Natural killer cell (primary cell): ENCODE measurements at places on chromosomes 7 and 10. TPM values are rescaled to one million over a fixed set of nuclear protein-coding genes. Genes with fewer than 3 reads are reported as not detected.

IMPDH1 gene
- total RNA-seq, result 94.1 TPM

SKIDA1 gene
- not detected for total RNA-seq

UCN3 gene
- not detected for total RNA-seq

SAMD9L gene
- total RNA-seq, result 62.4 TPM

CPEB3 gene
- total RNA-seq, result 5.4 TPM

MMP21 gene
- 0.35 TPM for total RNA-seq

PRF1 gene
- 1,641 TPM for total RNA-seq

ARHGEF5 gene
- total RNA-seq, result 2.1 TPM

ANKRD22 gene
- not detected for total RNA-seq

CRHR2 gene
- total RNA-seq, result not detected

EXOC4 gene
- total RNA-seq, result 148 TPM

PSMG3 gene
- total RNA-seq, result 19.0 TPM

HNRNPF gene
- total RNA-seq, result 125 TPM

TCAF2 gene
- 8.0 TPM for total RNA-seq

DDC gene
- not detected for total RNA-seq

GATA3 gene
- 68.8 TPM for total RNA-seq

VWDE gene
- 0.09 TPM for total RNA-seq

ASB10 gene
- total RNA-seq, result not detected

FAM221A gene
- total RNA-seq, result 6.9 TPM

ELOVL3 gene
- total RNA-seq, result not detected

TMEM273 gene
- total RNA-seq, result 46.3 TPM

SPDYE9 gene
- total RNA-seq, result not detected

OPALIN gene
- total RNA-seq, result not detected

EGFR gene
- total RNA-seq, result not detected

C7orf33 gene
- not detected for total RNA-seq

RNF32 gene
- total RNA-seq, result not detected

CACUL1 gene
- total RNA-seq, result 47.6 TPM

PNLIPRP2 gene
- total RNA-seq, result not detected

CDC14C gene
- total RNA-seq, result not detected

CPVL gene
- 4.9 TPM for total RNA-seq

CPA1 gene
- not detected for total RNA-seq

BAMBI gene
- total RNA-seq, result 0.95 TPM
